Left lobe of liver (tissue), 2 donors: ENCODE measurements at places on chromosomes 3 and 15. TPM values are rescaled to one million over a fixed set of nuclear protein-coding genes. Genes with fewer than 3 reads are reported as not detected.

DNA sequence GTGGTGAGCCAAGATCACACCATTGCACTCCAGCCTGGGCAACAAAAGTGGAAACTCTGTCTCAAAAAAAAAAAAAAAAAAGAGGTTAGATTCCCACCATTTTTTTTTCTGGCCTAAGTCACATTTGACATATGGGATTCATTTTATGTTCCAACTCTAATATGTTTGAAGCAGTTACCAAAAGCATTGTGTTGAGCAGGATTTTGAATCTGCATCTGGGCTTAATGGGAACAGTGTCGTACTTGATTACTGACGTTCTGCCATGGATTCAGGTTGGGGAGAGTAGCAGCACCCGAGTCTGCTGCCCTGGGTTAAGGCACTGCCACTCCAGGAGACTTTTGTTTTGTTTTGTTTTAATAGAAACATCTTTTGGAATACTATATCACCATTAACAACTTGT, 348.7 kb upstream of the TBL1XR1 start:
- no peak for DNase-seq

GRCh38 chr3:178336336-178336735, 199.9 kb upstream of the KCNMB2 start:
- DNase-seq: no peak

DNA sequence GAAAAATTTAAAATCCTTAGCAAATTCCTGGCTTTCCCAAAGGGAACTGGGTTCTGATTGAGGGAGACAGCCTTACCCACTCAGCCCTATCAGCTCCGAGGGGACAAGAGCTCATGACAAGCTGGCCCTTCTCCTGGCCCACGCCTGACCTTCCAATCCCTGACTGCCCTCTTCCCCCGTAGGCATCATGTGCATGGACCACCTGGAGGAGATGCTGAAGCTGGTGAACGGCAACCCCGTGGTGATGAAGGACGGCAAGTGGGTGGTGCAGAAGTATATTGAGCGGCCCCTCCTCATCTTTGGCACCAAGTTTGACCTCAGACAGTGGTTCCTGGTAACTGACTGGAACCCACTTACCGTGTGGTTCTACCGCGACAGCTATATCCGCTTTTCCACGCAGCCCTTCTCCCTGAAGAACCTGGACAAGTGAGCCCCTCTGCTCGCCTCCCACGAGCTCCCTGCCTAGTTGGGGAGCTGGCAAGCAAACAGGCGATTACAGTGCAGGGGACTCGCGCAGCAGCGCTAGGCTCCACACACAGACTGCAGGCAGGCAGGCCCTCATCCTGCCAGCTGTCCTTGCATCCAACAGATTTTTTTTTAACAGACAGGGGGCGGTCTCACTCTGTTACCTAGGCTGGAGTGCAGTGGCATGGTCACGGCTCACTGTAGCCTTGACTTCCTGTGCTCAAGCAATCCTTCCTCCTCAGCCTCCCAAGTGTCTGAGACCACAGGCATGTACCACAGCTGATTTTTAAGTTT, 16.8 kb downstream of the RPUSD3 start:
- no peak for DNase-seq

Gene CCR8
- total RNA-seq: not detected

Gene AMT
- 46.8 TPM for total RNA-seq

Gene PSMD6
- total RNA-seq: 31.8 TPM
